ENCODE measurements at places on chromosomes 5 and 9.

GRCh38 chr9:35749515-35750255, 598 bp downstream of the RGP1 start:
- DNase-seq: peak; percentile 55

GRCh38 chr9:15187589-15187988, 119.4 kb downstream of the TTC39B start:
- no peak for DNase-seq

DNA sequence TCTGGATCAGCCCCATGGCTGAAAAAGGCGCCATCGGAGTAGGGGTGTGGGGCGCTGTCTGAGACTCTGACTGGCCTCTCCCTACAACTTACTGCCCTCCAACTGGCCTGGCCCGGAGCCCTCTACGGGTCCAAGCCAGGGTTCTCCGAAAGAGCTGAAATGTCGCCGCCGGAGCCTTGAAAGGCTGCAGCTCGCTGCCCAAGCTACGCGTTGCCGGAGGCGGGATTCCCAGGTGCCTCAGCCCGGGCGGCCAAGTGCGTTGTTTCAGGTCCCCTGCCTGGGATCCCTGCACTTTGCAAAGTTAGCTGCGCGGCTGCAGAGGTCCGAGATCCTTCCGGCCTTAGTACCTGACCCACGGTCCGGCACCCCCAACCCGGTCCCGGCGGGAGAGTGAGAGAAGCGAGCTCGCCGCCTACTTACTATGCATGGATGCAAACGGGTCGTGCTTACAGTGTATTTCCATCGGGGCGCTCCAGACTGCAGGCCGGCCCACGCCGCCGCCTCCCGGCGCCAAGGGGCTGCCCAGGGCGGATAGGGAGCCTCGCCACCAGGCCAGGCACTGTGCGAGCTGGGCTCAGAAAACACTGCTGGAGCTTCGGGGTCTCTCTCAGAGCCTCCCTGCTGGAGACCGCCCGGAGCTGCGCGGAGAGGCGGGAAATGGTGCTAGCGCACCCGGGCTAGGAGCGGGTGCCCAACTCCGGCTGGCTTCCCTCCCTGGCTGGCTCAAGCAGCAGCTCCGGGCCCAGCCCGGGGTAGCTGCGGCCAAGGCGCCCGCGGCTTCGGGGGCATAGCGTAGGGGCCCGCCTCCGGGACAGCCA, 7.7 kb downstream of the PAX5 start:
- DNase-seq: no peak

DNA sequence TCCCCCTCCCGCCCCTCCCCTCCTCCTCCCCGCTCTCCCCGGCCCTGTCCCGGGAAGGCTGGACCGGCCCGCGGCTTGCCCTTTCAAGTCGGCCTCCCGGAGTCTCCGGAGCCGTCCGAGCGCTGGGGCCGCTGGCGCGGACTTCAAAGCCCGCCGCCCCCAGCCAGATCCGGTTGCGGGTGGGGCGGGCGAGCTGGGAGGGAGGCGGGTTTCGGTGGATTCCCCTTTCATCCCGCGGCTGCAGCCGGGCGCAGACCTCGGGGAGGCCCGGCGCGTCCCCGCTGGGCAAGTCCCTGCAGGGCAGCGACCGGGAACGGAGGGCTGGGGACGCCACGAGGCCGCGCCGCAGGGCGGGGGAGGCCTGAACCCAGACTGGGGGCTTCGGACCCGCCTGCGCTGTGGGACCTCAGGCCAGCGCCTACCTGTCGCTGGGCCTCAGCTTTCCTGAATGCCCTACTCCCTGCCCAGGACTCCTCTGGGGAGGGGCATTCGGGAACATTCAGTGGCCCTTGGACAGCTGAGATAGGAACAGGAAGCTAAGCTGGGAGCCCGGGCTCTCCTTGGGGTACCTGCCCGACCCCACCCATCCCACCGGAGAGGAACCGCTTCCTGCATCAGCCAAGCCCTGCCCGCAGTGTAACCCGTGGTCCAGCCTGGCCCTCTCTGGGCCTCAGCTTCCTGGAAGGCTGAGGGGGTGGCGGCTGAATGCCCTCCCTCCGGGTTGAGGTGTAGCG, 23.4 kb downstream of the C9orf50 start:
- DNase-seq: peak; percentile 34

GRCh38 chr5:128736553-128736952, 198.5 kb upstream of the FBN2 start:
- DNase-seq: no peak

- DNase-seq: no peak
These were observed 197.5 kb downstream of the CDK5RAP2 start for GRCh38 chr9:120382453-120382852.

DNA sequence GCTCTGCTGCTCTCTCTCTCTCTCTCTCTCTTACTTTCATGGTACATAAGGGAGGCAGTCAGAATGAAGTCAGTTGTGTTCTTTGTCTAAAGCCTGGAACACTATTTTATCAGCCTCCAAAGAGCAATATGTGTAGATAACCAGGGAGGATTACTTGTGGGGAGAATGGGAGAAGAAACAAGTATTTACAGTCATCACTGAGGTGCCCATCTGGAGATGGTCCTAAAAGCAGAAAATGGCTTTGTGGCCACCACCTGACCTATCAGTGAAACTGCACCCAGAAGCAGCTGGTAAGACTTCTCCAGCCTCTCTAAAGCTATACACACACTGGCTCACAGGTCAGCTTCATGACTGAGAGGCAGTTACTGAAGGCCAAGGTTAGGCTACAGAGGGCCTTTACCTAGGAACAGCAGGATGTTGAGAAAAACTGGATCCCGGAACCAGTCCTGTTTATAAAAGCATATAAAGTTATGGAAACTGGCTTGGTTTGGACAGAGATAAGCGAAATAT, 75.1 kb downstream of the MRPS27 start:
- no peak for DNase-seq

DNA sequence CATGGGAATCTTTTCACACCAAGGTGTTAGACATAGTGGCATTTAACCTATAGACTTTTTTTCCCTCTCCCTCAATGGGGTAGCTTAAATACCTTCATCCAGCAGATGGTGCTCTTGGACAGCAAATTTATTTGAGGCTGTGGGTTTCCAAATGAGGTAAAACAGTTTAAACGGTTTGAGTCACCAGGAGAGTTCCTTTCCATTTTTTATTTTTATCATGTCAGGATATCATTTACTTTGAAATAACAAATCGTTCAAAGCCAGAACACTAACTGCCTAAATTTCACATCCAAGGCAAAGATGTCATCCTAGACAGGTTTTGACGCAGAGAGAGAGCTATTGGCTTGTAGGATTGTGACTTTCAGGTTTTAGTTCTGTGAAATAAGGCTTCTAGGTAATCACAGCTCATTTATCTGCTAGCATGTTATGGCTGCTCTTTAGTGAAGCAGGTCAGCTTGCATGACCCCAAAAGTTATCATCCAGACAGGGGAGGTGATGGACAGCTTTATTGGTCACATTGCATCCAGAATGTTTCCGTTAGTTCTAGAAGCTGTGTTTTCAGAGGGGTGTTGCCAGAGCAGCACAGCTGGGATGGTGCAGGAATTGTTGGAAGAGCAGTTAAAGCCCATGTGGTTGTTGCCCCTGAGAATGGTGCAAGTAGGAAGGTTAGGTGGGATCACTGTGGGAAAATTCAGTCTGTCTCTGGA, 69.8 kb downstream of the KDM4C start:
- peak; percentile 22 for DNase-seq

- DNase-seq: no peak
These were observed 212.3 kb downstream of the ERCC6L2 start for GRCh38 chr9:96087669-96088299.

GRCh38 chr5:54518818-54519508, 1.4 kb downstream of the SNX18 start:
- DNase-seq: no peak

- no peak for DNase-seq
These were observed 43.3 kb downstream of the IRX2 start for GRCh38 chr5:2708132-2708531.

- DNase-seq: no peak
These were observed 72.3 kb downstream of the PTBP3 start for GRCh38 chr9:112261133-112261532.

DNA sequence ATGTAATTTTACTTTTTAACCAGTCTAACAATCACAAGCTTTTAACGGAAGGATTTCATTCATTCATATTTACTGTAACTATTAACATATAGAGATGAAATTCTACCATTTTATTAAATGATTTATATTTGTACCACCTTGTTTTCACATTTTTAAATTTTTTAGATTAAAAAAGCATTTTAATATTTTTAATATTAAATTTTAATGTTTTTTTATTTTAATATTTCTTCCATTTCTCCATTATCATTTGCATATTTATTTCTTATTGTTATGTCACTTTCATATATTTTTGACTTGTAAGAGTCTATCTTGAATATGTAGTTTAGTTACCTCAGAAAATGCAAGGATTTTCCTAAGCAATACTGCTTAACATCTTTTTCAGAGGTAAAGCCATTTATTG, 1034.0 kb upstream of the PTPRD start:
- DNase-seq: no peak

GRCh38 chr5:126499853-126500342, 76.7 kb downstream of the GRAMD2B start:
- DNase-seq: no peak

GRCh38 chr9:2015581-2016407, 647 bp downstream of the SMARCA2 start:
- peak; percentile 60 for DNase-seq

GRCh38 chr9:129656795-129657390, 8.6 kb upstream of the PRRX2 start:
- DNase-seq: no peak

- no peak for DNase-seq
These were observed 458.4 kb downstream of the KDM4C start for GRCh38 chr9:7216004-7216841.

DNA sequence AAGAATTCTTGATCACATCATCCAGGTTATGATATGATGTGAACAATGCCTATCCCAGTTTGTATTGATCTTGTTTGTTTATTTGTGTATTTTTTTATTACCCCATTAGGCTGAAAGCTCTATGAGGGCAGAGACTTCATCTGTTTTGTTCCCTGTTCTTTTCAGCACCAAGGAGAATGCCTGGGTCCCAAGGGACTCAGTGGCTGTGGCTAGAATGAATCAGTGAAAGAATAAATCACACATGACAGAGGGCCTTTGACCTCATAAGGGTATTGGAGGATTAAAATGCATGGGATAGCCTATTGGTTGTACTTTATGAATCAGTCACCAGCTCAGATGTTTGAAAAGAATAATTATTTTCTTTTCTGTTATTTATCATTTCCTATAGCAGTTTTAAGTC, 292.2 kb downstream of the GAS1 start:
- no peak for DNase-seq

- DNase-seq: no peak
These were observed 93.5 kb upstream of the SHB start for GRCh38 chr9:38162332-38163211.

DNA sequence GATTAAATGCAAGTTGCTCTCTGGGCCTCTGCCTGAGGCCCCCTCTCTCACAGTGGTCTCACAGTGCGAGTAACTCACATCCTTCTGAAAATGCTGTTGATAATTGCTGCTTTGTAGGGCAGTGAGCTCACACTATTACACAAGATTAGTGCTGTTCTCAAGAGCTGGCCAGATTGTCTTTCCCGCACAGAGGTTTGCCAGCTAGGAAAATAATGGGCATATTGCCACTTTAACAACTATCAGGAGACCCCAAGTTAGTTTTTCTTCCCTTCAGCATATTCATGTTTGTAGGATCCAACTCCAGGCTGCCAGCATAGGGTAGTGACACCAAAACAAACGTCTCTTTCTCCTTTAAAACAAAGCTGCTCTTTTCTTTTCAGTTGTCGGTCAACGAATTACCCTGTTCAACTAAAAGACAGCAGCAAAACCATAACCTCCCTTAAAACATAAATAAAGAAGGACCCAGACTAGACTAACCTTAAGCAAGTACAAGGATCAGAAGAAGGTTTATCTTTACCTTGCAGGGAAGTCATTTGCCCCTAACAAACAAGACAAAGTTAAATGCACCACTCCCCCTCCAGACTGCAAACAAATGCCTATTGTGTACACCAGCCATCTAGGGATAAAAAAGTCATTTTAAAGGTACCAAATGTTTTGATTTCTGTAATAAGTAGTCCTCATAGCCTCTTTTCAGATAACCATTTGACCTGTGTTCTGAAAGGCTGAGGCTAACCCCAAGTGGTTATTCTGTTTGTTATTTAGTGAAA, 91.4 kb downstream of the VCAN start:
- DNase-seq: no peak

GRCh38 chr5:112119969-112120368, 299.1 kb downstream of the EPB41L4A start:
- no peak for DNase-seq

DNA sequence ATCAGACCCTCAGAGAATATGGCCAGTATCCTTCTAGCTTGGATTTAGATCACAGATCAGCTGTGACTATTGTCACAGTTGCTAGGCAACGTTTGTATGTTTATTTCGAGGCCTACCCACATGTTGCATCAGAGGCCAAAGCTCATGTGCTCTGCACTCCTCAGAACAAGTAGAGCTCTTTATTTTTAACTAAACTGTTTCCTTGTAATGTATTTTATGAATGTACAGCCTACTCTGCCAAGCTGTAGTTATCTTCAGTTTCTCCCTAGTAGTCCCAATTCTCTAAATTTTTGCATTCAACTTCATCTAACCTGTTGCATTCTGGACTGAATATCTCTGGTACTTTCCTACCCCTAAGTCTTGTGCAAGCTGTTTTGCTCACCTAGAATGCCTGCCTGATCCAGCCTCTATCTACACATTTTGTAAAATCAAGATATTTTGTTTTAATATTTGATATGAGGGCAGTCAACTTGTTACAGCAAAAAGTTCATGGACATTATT, 52.8 kb downstream of the CAST start:
- peak; percentile 24 for DNase-seq

- no peak for DNase-seq
These were observed 42.7 kb downstream of the NDUFS4 start for GRCh38 chr5:53603009-53603687.

DNA sequence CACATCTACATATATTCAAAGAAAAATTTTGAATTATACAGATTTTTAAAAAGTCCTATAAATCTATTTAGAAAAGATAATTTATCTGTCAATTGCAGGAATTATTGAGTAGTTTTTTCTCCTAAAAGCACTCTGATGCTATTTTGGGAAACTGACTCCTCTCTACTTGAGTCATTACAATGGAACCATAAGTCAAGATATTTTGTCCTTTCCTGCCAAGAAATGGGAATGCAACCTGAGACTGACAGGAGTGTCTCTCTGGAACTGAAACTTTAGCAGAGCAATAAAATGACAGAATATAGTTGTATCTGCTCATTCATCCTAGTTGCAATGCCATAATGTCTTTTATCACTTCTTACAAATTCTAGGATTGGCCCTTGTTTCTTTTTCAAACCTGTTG, 48.6 kb downstream of the CARTPT start:
- no peak for DNase-seq

DNA sequence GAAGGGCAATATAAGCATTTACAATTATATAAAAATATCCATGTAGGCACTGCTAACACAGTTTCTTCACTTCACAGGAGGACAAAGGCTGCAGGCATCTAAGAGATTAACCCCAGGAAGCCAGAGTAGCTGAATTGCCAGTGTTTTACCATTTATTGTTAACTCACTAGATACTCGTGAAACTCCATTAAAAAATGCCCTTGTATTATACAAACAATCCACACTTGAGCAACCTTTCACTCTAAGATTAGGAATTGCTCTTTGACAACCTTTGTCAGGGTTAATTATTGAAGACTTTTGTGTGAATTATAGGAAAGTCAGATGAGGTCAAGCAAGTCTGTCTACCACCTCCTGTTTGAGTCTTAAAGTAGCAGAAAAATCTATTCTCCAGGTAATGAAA, 317.8 kb downstream of the ADGRV1 start:
- DNase-seq: no peak

GRCh38 chr5:94031631-94032030, 290.2 kb upstream of the POU5F2 start:
- DNase-seq: no peak

Measured in stimulated activated CD4-positive, alpha-beta T cell treated with anti-CD3 and anti-CD28 coated beads, Interleukin-2, amount 100 ng/mL, for 24 hours (primary cell).